ENCODE measurements at places on chromosomes 4 and X.
A peak's percentile ranks its signal among the peaks of the same experiment; 100 is the strongest.

DNA sequence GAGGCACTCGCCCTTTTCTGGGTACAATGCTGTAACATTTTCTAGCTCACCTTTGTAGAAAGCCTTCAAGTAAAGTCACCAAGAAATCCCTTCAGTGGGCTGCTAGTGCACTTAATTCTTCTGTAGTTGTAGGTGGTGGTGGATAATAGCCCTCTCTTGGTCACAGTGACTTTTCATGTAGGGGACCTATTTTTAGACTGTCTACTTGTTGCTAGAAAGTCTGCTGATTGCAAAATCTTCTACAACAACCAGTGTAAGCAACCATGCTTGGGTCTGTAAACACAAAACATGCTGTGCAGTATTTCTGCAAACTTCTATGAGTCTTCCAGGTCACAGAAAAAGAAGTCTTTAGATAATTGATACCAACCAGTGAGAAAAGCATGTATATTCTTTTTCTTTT, 55.6 kb downstream of the PBDC1 start:
- no peak for DNase-seq

GRCh38 chr4:158346576-158346975, 136.3 kb downstream of the TMEM144 start:
- DNase-seq, result no peak

- DNase-seq, result peak; percentile 95
Measured at GRCh38 chr4:157803845-157804521, 368.8 kb downstream of the GASK1B start.

DNA sequence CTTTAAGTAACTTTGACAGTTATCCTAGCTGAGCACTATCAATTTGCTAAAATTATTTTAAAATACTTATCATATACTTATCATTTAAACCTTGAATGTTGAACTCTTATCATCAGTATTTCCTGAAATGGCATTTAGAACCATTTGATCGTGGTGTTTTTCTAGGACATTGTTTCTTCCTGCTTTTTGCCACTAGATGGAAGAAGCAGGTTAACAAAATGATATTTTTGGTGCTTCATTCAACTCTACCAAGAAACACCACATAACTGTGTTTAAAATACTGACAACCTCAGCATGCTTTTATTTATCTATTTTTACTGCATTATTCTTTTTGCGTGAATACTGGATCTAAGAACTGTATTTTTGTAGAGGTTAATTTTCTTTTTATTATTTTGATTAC, 44.6 kb downstream of the C4orf33 start:
- peak; percentile 11 for DNase-seq

DNA sequence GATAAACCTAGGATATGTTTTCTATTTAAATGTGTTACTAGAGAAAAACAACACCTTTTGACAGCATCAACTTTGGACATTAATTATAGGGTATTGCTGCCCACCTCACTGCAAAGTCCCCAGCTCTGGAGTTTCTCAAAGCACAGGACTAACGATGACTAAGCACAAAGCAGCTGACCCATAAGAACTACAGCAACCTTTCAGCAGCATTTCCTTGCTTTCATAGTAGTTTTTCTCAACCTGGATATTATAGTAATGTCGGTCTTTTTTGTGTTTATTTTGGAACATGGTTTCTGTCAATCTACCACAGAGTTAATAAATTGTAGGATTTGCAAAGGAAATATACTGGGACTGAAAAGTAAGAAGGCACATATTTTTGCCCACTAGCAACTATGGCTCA, 21.5 kb downstream of the HHIP start:
- no peak for DNase-seq

- no peak for DNase-seq
Measured at GRCh38 chrX:119208401-119209057, 27.6 kb upstream of the PGRMC1 start.

- no peak for DNase-seq
Measured at GRCh38 chrX:119419146-119419545, 20.0 kb downstream of the SLC25A43 start.

DNA sequence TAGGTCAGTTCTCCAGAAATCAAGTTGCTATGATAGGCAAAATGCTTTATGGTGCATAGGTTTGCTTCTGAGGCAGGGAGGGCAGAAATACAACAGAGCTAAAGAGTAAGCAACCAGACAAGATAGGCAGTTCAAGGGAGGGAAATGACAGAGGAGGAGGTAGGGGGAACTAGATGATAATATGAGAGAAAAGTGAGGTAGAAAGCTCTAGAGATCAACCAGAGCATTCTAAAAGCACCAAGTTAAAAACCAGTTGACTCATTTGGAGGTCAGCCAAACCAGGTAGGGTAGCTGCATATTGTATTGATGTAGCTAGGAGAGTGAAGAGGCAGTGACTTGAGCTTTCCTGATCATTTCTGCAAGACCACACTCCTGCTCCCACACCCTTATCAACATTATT, 49.0 kb upstream of the SLC16A2 start:
- no peak for DNase-seq

GRCh38 chrX:103344606-103345005, 11.7 kb upstream of the TCEAL9 start:
- DNase-seq, result no peak

DNA sequence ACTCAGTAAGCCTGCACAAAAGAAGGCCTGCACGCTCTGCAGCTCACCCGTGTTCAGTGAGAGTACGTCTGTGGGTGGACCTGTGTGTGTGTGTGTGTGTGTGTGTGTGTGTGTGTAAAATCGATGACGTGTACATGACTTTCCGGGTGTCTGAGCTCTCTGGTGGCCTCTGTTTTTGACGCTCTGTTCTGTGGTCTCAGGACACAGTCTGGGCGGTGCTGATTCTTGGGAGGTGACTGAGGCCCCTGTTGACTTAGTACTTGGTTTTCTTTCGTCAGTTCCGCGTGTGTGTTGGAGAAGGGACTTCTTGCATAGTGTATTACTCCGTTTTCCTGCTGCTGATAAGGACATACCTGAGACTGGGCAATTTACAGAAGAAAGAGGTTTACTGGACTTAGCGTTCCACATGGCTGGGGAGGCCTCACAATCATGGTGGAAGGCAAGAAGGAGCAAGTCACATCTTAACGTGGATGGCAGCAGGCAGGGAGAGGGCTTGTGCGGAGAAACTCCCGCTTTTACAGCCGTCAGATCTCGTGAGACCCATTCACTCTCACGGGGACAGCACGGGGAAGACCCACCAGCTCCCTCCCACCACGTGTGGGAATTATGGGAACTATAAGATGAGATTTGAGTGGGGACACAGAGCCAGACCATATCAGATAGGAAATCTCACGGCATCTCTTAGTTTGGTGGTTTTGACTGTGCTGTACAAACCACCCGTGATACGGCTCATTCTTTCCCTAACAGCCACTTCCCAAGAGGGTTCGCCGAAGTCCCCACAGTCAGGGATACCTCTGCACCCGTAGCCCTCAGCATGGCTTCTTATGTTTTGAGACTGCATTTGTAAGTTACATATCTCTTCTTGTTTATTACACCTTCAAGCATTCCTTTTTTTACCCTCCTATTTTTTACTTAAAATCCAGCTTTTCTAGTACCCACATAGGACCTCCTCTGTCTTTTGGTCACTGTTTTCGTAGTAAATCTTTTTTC, 24.5 kb downstream of the UVSSA start:
- DNase-seq, result no peak

DNA sequence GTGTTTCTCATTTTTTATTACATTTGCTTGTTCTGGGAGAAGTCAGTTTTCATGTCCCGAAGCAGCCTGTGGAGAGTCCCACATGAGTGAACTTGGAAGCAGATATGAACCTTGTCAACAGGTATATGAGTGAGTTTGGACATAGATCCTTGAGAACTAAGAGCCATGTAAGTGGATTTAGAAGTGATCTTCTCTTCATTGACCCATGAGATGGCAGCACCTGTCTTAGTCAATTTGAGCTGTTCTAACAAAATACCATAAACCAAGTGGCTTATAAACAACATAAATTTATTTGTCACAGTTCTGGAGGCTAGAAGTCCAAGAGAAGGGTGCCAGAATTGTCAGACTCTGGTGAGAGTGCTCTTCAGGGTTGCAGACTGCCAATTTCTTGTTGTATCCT, 1043.8 kb downstream of the ADGRL3 start:
- DNase-seq, result no peak

- no peak for DNase-seq
Measured at GRCh38 chr4:148273501-148273986, 168.7 kb downstream of the NR3C2 start.

DNA sequence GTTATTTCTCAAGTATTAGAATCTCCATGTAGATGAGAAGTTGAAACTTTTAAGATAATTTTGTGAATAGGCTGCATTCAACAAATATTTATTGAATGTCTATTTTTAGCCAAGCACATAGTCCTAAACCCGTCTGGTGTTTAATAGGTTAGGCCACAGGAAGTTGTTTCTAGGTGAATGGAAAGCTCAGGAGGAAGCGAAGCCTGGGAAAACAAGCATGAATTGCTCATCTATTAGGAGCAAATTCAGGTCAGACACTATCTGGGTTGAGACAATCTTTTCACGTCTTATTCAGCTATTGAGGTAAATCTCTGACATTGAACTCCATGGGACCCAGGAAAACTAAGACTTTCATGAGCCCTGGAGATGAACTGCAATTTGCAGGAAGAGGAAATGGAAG, 43.1 kb upstream of the FREM3 start:
- no peak for DNase-seq

GRCh38 chr4:94680176-94680862, 77.4 kb upstream of the BMPR1B start:
- peak; percentile 89 for DNase-seq

DNA sequence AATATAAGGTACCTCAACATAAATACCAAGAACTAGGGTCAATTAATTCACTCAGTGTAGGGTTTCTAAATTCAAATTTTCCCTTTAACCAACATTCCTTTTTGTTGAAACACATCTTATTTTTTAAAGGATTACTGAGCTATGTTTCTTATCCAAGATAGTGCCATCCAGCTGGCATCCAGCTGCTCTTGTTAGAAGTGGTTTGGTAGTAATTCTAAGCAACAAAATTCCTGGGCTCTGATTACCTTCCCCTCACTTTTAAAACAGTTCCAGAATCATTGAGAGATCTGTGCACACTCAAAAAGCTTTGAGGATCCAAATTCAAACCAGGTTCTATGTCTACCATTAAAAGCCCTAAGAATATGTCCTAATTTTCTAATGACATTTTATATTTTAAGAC, 583.7 kb downstream of the TRIML1 start:
- peak; percentile 0 for DNase-seq

DNA sequence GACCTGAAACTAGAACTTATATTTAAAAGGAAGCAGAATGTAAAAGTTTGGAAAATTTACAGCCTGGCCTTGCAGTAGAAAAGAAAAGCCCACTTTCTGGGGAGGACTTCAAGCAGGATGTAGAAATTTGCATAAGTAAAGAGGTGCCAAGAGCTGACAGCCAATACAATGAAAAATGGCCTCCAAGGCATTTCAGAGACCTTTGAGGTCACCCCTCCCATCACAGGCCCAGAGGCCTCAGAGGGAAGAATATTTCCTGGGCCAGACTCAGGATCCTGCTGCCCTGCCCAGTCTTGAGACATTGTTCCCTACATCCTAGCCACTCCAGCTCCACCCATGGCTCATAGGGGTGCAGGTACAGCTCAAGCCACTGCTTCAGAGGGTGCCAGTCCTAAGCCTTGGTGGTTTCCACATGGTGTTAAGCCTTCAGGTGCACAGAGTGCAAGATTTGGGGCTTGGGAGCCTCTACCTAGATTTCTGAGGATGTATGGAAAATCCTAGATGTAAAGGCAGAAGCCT, 518.9 kb upstream of the INTU start:
- no peak for DNase-seq

DNA sequence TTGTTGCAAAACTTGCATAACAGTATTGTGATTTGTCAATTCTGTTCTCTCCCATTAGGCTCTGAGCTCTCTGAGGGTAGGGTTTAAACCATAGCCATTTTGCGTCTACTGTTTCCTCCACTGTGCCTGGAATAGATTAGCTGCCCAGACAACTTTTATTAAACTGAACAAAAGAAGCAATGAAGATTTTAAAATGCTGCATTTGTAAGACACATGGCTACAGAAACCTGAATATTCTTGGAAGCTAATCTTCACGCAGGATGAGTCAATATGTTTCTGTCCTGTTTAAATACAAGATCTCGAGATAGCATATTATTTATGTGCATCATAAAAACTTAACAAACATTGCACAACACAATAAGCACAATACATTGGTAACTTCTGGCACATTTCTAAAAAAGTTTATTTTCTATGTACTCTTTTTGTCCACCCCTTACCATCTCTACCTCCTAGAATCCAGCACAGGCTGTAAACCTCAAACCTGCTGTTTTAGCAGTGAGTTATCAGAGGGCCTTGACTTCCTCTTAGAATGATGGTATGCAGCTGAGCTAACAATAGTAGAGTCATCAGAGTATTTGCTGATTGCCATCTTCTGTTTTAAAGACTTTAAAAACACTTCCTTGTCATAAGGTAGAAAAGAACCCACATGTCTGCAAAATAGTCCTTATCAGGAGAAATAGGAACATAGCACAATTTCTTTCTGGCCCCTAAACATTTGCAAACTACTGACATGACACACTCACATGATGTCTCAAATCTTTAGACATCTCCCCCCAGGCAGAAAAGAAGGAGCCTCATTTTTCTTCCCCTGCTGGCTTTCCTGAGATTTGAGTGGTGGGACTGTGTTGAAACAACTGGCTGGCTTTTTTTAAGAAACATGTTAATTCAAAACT, 10.6 kb upstream of the CCNG2 start:
- peak; percentile 71 for DNase-seq

GRCh38 chrX:122771933-122772332, 412.1 kb upstream of the GRIA3 start:
- no peak for DNase-seq

DNA sequence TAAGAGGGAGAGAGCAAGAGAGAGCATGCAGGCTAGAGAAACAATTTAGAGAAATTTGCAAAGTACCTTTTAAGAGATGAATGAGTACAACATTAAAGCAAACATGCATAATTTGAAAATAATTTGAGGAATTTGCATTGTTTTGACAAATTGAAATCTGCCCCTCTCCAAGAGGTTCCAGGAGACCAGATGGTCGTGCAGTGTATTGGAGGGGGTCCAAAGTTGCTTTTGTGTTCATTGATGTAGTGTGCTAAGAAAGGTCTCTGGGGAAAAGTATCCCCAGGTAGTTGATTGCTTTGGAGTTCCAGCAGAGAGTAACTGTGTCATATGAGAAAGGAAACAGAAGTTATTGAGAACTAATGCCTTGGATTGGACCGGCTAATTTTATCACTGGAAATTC, 635.0 kb upstream of the TENM3 start:
- DNase-seq, result no peak

DNA sequence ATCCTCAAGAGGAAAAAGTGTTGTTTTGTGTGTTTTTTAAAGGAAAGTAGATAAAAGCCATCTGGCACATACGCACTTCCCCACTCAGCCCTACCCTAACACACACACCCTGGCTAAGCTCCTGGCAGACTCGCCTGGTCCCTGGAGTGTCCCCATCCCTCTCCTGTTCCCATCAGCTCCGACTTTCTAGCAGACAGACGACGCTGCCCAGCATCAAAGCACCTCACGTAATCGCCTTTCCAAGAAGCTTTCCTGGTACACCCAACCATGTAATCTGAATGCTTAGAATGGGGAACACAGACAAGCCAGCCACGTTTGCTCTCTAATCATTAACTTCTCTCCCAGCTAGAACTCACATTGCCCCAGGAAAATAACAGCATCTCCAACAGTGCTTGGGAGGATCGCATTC, 116.2 kb downstream of the AFAP1 start:
- peak; percentile 87 for DNase-seq

- peak; percentile 47 for DNase-seq
Measured at GRCh38 chrX:134171661-134172587, 65.1 kb upstream of the CCDC160 start.

All from umbilical cord (tissue), 2 donors.